ENCODE measurements at places on chromosomes 5 and 9.

- DNase-seq = no peak
Observed at GRCh38 chr5:59543821-59544442, 349.6 kb downstream of the PDE4D start.

GRCh38 chr5:110377943-110378342 lies 348.5 kb downstream of the TMEM232 start:
- DNase-seq = no peak

- no peak for DNase-seq
Observed at GRCh38 chr9:134205672-134206310, 41.4 kb upstream of the RNU6ATAC start.

- no peak for DNase-seq
Observed at GRCh38 chr9:113616116-113616515, 152.6 kb downstream of the RGS3 start.

- no peak for DNase-seq
Observed at GRCh38 chr5:147927901-147928300, 21.6 kb upstream of the C5orf46 start.

- DNase-seq = no peak
Observed at GRCh38 chr5:106699198-106699597, 971.5 kb downstream of the EFNA5 start.

- no peak for DNase-seq
Observed at GRCh38 chr5:11594021-11594420, 310.2 kb downstream of the CTNND2 start.

GRCh38 chr9:133967024-133967741 lies 24.9 kb downstream of the VAV2 start:
- DNase-seq = no peak

- no peak for DNase-seq
Observed at GRCh38 chr5:171676286-171676944, 109.2 kb upstream of the SMIM23 start.

GRCh38 chr9:36063804-36064447 lies 27.2 kb downstream of the RECK start:
- DNase-seq = no peak

- DNase-seq = no peak
Observed at GRCh38 chr5:94433397-94434163, 184.8 kb downstream of the KIAA0825 start.

DNA sequence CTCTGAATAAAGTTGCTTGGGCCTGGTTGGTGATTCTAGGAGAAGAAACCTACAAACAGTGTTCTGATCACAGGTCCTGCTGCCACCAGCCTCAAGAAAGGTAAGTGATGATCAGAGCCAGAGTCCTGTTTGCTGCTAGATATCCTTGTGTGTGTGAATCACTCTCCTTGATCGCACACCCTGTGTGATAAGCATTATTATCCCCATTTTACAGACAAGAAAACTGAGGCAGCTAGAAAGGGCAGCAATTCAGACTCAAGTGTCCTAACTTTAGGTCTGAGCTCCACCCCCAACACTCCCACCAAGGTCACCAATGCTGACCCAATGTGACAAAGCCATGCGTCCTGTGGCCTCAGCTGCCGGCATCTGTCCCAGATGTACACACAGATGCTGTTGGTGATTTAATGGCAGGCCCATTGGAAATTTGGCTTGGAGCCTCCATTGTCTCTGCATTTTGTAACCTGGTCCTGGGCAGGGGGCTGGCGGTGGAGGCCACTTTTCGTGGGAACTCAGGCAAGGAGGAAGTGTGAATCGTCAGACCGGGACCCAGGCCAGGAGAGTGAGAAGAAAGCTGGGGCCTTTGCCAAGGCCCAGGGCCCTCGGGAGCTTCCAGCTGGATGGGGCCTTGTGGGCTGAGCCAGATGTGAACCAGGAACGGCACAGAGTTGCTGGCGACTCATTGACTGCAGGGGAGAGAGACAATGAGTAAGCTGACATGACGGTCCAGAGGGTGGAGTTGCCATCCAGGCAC lies 29.8 kb upstream of the GGTA1 start:
- DNase-seq = peak; percentile 41

- no peak for DNase-seq
Observed at GRCh38 chr5:64788156-64788555, 19.4 kb downstream of the CWC27 start.

- no peak for DNase-seq
Observed at GRCh38 chr5:146851133-146851532, 27.4 kb downstream of the PPP2R2B start.

GRCh38 chr9:38370176-38370575 lies 22.3 kb upstream of the ALDH1B1 start:
- DNase-seq = no peak

DNA sequence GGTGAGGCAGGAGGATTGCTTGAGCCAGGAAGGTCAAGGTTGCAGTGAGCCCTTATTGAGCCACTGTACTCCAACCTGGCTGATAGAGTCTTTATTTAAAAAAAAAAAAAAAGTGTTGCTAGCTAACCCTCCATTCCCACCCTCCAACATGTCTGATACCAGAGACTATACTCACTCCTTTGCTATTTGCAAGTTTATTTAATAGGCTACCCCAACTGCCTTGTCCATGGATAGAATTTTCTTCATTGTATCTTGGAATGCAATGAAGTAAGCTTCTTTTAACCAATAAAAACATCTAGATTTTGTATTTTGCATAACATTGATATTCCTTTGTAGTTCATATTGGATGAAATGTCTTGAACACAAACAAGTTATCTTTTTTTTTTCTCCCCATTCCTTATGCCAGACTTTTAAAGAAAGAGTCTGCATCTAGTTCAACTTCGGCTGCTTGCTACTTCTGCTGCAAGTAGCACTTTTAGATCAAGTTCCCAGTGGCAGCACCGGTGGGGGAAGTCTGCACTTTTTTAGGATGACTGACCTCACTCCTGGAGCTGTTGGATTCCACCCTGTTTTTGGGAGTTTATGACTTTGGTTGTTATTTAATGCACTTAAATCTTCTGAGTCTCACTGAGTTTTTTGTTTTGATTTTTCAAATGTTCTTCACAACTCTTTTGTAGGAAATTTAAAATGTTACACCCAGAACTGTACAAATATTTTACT lies 112.5 kb downstream of the UHRF2 start:
- DNase-seq = no peak

DNA sequence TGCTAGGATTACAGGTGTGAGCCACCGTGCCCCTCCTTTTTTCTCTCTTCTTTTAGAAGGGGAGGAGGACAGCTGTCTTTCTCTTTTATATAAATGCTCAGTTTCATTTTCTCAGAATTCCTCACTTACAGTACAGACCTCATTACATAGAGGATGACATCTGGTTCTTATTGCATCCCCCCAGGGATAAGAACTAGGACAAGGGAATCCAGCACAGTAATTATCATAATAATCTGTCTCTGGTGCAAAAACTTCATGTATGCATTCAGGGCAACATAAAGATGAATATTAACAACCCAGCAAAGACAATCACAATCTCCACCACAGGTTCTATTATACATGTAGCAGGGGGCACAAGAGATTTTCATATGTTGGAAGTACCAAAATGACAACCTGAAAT lies 5.1 kb downstream of the SPZ1 start:
- no peak for DNase-seq

DNA sequence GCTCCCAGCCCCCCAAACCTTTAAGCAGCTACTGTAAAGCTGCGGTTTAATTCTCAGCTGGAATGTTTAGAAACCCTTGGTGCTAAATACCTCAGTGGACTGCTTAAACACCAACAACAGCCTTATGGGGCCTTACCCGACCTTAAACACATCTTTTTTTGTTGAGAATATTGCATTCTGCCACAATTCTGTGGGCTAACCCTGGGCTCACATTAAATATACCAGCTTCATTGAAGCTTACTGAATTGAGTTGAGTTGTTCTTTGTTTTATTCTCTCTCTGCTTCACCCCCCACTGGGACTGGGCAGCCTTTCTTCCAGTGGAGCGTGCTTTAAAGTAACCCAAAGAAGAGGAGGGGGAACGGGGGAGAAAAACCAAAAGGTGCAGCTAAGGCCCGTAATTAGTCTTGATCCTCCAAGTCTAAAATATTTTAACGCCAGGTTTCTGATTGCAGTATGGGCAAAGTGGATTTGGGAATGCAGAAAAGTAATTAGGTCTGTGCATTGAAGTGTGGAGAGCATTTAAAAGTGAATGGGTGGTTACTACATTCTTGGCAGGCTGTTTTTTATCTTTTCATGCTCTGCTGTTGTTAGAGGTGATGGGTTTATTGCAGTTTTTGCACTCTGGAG lies 281.2 kb downstream of the NR2F1-AS1 start:
- no peak for DNase-seq

GRCh38 chr5:86974955-86975354 lies 292.7 kb upstream of the RASA1 start:
- no peak for DNase-seq

DNA sequence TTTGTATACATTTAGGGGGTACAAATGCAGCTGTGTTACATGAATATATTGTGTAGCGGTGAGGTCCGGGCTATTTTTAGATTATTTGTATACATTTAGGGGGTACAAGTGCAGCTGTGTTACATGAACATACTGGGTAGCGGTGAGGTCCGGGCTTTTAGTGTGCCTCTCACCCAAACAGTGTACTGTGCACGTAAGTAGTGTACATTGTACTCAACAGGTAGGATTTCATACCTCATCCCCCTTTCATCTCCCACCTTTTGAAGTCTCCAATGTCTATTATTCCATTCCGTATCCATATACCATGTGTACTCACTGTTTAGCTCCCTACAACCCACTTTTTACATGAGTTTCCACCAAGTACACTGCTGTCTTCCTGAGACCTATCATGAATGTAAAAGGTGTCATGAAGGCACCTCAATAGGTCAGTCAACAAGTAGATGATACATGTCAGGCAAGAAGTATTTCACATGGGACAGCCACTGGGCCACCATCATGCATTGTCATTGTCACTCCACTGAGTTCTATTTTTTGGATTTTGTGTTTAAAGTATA lies 27.7 kb downstream of the SKP1 start:
- DNase-seq = no peak

DNA sequence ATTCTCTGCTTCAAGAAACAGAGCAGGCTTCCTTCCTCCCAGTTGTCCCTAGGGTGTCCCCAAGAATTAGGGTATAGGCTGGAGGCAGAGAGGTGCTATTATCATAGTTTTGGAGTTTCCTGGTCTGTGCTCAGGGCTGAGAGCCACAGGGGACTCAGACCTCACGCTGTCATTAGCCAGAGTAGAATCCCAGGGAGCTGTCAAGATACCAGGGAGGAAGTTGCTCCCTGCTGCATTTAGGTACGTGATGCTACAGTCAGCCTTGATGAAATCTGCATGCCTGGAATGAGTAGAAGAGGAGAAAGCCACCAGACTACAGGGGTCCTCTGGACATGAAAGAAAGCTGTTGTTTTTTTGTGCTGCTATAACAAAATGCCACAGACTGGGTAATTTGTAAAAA lies 273.2 kb downstream of the SH3GL2 start:
- no peak for DNase-seq

DNA sequence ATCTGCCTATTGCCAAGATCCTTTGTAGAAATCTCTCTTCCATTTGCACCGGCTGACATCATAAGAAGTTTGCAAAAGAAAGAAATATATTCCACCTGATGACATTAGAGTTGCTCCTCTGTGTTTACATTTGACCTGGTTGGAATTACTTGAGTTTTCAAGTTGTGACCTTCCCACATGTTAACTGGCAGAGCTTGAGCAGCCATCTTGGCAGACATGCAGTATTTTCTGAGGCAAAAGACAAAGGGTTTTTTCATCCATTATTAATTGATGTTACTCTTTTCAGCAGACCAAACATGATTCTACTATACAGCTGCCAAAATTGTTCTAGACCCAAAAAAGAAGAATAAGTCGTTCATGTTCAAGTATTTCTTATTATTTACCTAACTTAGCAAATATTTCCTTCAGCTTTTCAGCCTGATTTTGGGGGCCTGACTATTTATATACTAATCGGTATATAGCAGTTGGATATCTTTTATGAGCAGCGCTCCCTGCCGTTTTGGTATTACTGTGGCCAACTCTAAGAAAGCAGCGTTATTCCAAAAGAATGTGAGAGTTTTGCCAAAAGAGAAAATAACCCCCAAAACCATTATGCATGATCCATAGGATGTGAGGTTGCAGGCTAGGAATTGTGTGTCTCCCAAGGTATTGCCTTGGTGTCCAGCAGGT lies 212.9 kb downstream of the PBX3 start:
- no peak for DNase-seq

GRCh38 chr9:92543972-92544371 lies 8.2 kb upstream of the ECM2 start:
- DNase-seq = no peak

DNA sequence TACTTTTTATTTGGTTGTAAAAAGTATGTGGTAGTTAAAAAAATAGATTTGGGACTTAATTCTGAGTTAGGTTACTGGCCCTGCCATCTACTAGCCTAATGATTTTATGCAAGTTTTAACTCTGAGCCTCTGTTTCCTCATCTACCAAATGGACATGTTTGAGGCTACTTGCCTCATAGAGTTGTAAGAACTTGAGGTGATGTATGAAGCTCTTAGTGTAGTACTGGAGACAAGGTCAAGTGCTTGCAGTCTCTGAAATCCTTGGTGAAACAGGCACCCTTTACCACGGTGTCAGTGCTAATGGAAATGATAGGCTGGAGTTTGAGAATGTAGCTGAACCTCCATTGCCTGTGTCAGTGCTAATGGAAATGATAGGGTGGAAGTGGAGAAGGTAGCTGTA lies 15.3 kb downstream of the GPR107 start:
- DNase-seq = no peak

GRCh38 chr5:2750026-2750757 lies 1.3 kb downstream of the IRX2 start:
- DNase-seq = no peak

DNA sequence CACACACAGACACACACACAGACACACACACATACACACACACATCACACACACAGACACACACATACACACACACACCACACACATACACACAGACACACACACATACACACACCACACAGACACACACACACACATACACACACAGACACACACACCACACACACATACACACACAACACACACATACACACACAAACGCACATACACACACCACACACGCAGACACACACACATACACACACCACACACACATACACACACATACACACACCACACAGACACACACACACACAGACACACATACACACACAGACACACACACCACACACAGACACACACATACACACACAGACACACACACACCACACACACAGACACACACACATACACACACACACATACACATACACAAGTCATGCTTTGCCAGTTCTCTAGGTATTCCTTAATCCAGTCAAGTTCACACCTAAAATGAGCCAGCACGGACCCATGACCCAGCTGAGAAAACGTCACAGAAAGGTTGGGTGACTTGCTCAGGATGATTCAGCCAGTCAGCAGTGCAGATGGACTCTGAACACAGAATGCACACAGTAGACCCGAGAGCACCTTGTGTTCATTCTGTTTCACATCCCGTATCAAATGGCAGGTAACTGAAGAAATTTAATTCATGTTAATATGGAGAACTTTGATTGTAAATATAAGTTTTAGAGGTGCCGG lies 746.4 kb downstream of the MTRR start:
- no peak for DNase-seq

Data from GOT3 (cell line).